ENCODE measurements at places on chromosomes 3 and 15.

DNA sequence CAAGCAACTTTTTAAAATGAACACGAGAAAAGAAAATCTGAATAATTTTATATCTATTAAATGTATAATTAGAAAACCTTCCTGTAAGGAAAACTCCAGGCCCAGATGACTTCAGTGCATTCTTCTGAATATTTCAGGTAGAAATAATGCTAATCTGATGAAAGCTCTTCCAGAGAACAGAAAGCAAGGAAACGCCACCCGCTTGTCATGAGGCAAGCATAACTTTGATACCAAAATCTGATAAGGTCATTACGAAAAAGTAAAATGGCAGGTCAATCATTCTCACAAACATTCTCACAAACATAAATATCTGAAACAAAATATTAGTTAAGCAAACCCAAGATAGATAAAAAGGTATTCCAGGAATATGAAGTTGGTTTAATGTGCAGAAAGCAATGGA, 60.6 kb upstream of the PCSK6 start:
- no peak for DNase-seq

- DNase-seq: no peak
Observed at GRCh38 chr3:118960876-118961450, 73.7 kb downstream of the IGSF11 start.

DNA sequence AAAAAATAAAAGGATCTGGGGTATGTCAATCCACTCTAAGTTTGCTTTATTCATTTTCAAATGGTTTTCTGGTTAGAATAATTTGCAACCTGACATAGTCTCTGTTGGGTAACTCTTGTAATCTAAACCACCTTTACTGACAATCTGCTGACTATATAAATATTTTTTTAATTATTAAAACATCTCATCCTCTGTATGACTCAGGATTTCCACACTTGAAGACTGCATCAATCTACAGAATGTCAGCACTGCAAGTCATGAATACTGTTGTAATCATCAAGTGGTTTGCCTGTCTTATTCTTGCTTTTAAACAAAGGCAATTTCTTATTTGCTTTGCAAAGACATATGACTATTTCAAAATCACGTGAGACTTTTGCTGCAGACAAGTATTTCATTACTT, 42.1 kb downstream of the VGLL3 start:
- DNase-seq: no peak

GRCh38 chr15:33311312-33311971, 675 bp downstream of the RYR3 start:
- no peak for DNase-seq

GRCh38 chr3:81545572-81545971, 215.9 kb downstream of the GBE1 start:
- no peak for DNase-seq

DNA sequence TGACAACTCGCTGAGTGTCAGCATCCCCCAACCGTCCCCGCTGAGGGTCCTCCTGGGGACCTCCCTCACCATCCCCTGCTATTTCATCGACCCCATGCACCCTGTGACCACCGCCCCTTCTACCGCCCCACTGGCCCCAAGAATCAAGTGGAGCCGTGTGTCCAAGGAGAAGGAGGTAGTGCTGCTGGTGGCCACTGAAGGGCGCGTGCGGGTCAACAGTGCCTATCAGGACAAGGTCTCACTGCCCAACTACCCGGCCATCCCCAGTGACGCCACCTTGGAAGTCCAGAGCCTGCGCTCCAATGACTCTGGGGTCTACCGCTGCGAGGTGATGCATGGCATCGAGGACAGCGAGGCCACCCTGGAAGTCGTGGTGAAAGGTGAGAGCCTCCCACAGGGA, 35.4 kb downstream of the ACAN start:
- no peak for DNase-seq

DNA sequence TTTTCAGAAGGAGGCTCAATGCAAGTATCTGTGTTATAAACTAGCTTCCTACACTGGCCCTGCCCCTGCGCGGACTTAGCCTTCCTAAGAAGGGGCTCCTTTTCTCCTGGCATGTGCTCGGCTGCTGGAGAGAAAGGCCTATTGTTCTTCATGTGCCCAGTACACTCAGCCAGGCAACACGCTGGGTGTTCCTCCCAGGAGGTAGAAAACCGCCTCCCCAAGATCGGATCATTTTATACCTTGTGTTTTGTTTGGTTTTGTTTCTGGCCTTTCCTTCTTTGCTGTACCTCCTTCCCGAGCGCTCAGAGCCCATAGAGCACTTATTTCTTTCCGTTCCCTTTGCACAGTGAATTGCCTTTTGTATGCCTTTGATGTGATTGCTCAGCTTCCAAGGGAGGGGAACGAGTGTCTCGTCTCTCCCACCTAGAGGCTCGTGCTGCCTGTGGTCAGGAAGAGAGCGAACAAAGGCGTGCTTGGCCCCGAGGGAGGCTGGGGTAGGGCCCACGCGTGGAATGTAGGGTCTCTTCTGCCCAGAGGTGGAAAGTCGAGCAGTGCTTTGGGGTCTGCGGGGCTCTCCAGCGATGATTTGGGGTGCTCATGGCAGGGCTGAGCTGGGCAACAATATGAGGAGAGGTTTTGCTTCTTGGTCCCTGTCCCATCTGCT, 30.0 kb downstream of the CCNL1 start:
- DNase-seq: no peak

DNA sequence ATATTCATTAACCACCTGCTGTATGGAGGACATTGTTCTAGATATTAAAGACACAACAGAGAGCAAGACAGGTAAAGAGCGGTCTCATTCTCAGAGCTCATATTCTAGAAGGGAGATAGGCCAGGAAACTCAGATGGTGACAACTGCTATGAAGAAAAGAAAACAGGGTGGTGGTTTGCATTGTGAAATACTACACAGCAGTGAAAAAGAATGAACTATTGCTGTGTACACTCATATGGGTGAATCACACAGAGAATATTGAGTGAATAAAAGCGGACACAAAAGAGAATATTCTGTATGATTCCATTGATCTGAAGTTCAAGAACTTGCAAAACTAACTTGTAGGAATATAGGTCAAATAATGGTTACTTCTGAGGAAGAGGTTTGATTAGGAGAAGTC, 76.7 kb downstream of the TOP2B start:
- no peak for DNase-seq

Data from GDM1 (cell line).